ENCODE measurements at places on chromosomes 12 and 14. TPM values are rescaled to one million over a fixed set of nuclear protein-coding genes. Genes with fewer than 3 reads are reported as not detected.

The PTPRO gene
- 0.33 TPM for total RNA-seq

The MYL6B gene
- total RNA-seq = 91.1 TPM

The COX8C gene
- total RNA-seq = not detected

The SPTB gene
- 1.8 TPM for total RNA-seq

The PPP1R36 gene
- total RNA-seq = 0.25 TPM

The PIP4K2C gene
- total RNA-seq = 30.6 TPM

The OTX2 gene
- total RNA-seq = not detected

The PIWIL1 gene
- not detected for total RNA-seq

The ARHGAP9 gene
- not detected for total RNA-seq

The GRIN2B gene
- total RNA-seq = not detected

The CLIP1 gene
- total RNA-seq = 29.8 TPM

The B4GALNT1 gene
- 6.2 TPM for total RNA-seq

The GALNT16 gene
- total RNA-seq = 0.89 TPM

The UTP20 gene
- total RNA-seq = 16.1 TPM

The GPD1 gene
- total RNA-seq = 0.25 TPM

The CDCA3 gene
- total RNA-seq = 7.2 TPM

The MIP gene
- 0.98 TPM for total RNA-seq

The IRAK3 gene
- 2.6 TPM for total RNA-seq

The RNASE3 gene
- total RNA-seq = not detected

The RGS6 gene
- not detected for total RNA-seq

The TEX52 gene
- total RNA-seq = not detected

All from mesangial cell (primary cell).